ENCODE measurements at places on chromosomes 2 and 18.

DNA sequence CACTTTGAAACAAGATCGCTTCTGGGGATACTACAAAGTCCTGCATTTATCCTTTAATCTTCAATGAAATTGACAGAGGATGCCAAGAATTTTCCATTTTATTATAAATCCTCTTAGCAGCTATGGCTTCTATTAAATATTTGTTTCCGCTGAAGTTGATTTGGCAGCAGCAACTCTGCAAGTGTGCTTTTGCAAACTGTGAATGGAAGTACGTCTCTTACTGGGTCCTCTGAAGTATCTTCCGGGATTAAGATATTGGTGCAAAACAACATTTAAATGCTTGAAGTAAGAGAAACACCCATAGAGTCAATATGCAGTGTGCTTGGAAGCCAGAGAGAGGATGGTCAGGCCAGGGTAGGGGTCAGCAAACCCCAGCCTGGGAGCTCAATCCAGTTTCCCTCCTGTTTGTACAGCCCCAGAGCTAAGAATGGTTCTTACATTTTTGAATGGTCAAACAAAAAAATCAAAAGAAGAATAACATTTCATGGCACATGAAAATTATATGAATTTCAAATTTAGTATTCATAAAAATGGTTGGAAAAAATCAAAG is 13.6 kb downstream of the CCDC68 start:
- DNase-seq: no peak

GRCh38 chr2:223779877-223780276 is 57.5 kb downstream of the AP1S3 start:
- DNase-seq: no peak

GRCh38 chr18:10400534-10401307 is 53.7 kb upstream of the APCDD1 start:
- DNase-seq: no peak

DNA sequence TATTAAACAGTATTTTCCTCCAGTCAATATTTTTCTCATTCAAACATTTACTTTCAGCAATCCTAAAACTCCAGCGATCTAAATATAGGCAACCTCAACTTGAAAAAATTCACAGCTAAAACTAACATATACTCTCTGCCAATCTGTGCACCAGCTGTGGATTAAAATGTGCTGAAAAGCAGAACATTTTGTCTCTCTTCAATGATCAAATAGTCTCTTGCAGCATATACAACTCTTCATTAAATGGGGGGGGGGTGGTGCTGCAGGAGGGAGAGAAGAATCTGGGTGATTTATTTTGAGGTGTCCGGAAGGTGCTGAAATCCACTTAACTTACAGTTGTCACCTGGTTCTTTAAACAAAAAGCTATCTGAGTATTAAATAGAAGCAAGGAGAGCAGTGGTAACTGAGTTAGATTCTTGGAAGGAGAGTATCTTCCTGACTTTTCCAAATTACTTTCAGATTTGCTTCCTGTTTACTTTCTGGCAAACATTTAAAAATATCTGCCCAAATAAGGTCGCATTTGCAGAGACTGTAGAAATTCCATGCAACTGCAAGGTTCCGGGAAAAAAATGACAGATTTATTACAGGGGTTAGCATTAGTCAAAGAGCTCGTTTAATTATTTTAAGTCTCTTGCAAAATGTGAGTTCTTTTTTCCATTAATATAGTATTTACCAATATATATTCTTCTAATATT is 904.7 kb upstream of the ACVR2A start:
- no peak for DNase-seq

DNA sequence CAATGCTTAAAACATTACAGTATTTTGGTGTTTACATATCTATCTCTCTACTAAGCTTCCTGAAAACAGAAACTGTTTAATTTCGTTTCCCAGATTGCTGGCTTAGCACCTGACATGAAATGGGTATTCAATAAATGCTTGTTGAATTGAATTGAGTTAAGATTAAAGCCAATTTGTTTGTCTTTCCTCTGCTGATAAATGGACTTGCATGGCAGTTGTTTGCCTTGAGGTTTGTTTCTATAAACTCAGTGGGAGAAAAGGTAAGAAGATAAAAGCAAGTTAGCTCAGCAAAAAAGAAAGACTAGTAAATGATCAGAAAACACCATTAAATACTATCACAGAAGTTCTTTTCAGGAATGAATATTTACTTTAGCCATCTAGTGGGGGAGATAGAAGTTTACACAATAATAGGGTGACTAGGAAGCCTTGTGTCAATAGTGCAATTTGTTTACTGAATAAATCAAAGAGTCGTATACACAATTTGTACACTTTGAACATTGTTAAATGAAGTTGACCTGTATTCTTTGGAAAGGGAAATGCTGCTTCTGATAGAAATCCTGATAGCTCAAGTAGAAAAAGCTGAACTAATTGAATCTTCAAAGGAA is 754.5 kb upstream of the FAM98A start:
- DNase-seq: no peak

DNA sequence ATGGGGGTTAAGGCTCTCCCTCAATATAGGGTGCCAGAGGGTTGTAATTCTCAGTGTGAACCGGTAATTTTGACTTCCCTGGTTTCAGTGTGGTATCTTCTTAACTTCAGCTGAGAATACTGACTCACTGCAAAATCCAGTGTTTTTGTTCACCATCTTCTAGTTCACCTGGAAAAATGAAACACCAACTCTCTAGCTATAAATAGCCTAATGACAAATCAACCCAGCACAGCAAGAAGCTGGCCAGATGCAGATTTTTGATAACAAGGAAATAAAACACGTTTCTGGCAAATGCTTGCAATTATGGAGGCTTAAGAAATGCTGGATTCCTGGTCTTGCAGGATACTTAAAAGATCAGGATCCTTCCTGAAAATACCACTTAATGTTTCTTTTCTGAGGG is 192.3 kb downstream of the CLIP4 start:
- no peak for DNase-seq

DNA sequence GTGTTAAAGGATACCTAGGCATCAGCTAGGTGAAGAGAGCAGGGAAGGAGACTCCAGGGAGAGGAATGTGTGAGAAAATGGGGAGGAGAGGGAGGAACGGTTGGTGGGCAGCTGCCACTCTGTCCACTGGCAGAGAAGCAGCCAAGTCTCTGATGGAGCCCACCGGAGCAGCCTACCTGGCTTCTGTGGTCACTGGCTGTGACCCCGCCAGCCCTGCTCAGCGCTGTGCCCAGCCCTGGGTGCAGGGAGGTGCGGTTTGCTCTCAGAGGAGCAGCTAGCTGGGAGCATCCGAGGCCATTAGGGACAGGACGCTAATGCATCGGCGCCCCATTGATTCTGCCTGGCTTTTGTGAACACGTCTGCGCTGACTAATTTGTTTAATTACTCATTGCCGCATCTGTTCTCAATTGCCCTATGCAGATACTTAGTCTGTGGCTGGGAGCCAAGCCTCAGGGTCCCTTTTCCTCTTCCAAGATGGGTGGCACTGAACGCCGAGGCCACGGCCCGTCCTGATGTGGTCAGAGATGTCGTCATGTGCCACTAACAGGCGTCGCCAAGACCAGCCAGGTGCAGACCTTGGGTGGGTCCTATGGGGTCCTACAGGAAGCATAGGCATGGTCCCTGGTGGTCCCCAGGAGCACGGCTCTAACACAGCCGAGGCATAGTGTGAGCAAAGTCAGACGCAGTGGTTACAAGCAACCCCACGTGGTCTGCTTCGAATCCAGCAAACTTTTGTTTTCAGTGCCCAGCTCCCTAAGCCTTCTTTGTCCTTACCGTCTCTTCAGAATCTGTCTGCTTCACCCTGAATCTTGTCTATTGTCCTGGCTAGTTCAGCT is 82.0 kb downstream of the RRM2 start:
- no peak for DNase-seq

GRCh38 chr2:7621018-7621814 is 704.0 kb downstream of the RNF144A start:
- no peak for DNase-seq

DNA sequence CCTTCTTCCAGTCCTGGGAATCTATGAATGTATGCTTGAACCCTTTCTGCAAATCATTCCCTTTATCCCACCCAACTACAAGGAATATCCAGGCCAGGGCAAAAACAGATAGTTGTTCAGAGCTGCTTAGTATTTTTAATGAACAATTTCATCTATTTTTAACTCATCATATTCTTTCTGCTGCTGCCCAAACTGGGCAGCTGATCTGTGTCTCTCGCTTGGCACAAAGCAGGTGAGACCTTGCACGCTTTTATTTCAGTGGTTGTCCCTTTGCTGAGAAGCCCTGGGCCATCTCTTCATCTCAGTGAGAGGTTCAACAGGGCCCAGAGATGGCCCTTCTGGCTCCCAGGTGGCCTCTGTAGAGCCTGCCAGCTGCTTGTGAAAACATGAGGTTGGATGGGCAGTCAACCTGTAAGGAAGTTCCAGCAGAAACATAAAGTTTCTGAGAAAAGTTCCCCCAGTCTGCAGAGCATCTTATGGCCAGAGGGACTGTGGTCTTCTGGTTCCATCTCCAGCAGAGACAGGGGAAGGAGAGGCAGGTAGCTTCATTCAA is 57.5 kb downstream of the MYCN start:
- DNase-seq: no peak

GRCh38 chr18:42649331-42650035 is 466.0 kb downstream of the RIT2 start:
- DNase-seq: no peak

- no peak for DNase-seq
These were observed 12.1 kb downstream of the PLEKHH2 start for GRCh38 chr2:43648994-43649701.

DNA sequence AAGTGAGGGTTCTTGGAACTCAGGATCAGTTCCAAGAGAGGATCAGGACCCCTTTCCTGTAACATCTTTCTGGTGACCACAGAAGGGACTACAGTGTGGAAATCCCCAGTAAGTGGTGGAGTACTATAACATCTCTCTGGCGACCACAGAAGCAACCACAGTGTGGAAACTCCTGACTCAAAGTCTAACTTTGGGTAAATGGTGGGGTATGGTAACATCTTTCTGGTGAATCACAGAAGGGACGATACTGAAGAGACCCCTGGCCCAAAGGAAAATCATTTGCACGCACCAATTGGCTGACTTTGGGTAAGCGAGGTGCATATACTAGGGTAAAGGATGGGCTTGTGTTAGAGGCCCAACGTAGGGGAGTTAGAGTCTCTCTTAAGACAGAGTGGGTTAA is 56.3 kb upstream of the GULP1 start:
- no peak for DNase-seq

DNA sequence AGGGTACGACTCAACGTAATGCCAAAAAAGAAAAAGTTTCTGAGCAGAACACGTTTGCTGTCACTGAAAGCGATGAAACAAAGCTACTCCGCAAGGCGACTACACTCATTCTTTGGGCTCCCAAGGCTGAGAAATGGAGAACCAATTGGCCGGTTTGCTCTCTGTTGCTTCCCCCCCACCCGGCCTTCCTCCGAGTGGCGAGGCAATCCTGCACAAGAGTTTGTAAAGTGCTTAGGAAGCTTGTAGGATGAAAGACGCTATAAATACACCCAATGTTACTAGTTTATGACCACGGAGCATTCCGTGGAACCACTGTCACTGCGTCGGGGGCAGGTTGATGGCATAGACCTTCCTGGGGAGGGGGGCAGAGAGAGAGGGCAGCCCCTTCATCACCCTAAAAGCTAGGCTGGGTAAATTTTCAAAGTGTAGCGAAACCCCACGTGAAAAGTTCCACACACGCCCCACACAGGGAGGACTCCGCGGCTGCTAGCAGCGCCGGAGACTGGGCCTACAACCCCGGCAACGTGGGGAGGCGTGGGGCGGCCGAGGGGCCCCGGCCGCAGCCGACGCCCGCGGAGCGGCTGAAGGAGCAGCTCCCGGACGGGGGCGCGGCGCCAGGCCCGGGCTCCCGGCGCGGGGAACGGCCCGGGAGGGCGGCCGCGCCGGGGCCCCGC is 915 bp downstream of the CUL3 start:
- peak; percentile 47 for DNase-seq

DNA sequence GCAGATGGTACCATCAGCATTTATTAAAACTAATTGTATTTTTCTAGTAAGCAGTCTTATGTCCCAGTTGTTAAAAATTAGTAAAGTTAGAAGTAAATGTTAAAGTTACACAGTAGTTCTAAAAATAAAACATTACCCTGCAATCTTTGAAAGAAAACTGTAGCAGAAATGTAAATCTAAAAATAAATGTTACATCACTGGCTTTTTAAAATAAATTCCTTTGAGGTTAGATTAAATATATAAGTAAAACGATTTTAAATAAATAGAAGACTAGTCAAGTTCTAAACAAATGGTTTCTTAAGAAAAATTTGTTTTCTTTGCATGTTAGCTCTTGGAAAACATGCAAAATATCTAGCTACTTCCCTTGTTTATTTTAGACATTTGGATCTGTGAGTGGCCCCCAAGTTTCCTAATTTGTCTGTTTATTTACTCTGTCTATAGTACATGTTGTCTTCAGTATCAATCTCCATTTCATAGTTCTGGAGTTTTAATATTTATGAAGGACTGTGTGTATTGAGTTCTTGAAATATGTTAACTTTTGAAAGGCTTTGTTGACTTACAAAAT is 58.2 kb downstream of the GLS start:
- DNase-seq: no peak

DNA sequence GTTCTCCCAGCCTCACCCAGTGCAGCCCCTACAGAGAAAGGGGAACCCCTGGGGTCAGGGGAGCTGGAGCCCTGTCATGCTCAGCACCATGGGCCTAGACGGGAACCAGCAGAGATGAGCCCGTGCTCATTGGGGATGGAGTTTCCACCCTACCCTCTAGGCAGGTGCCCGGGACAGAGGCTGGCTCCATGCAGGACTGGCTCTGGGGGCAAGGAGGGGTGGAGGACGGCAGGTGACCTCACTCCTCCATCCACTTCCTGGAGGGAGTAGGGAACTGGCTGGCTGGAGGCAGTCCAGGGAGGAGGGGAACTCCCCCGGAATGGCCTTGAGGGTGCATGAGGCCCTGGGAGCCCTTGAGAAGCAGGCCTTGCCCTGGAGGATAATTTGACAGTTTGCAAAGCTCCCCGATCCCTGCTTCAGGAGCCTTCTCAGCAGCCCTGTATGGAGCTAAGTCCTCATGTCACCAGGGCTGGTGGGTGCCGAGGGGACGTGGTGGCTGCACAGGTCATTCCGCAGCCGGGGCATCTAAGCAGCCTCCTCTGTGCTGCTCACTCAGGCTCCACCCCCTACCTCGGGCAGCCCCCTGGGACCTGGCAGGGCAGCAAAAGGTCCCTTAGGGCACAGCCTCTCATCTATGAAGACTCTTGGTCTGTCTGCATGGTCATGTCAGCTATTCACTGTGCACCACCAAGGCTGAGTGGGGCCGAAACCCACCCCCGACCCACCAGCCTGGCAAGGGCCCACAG is 2.1 kb downstream of the NEURL3 start:
- DNase-seq: no peak

DNA sequence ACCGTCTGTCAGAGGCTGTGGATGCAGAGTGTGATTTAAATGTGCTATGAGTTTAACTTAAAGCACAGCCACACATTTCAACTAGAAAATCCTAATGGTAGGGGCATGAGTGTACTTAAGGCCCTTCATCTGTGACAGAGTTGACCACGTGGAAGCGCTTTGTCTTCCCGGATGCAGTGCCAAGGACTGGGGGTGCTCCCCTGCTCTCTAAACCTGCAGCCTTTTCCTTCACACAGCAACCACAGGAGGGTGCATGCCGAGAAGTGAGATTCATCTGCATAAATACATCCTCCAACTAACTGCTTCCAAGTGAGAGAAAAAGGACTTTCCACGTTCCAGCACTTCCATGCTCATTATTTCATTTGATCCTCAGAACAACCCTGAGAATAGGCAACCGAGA is 149.6 kb downstream of the MYT1L start:
- no peak for DNase-seq

- DNase-seq: no peak
These were observed 158.9 kb downstream of the TTC32 start for GRCh38 chr2:19742872-19743271.

- no peak for DNase-seq
These were observed 693.9 kb upstream of the ID2 start for GRCh38 chr2:7987992-7988391.

GRCh38 chr2:168912901-168913369 is 11.8 kb downstream of the G6PC2 start:
- DNase-seq: peak; percentile 64
